WTC11 (cell line): ENCODE measurements at places on chromosomes 13 and 19.

DNA sequence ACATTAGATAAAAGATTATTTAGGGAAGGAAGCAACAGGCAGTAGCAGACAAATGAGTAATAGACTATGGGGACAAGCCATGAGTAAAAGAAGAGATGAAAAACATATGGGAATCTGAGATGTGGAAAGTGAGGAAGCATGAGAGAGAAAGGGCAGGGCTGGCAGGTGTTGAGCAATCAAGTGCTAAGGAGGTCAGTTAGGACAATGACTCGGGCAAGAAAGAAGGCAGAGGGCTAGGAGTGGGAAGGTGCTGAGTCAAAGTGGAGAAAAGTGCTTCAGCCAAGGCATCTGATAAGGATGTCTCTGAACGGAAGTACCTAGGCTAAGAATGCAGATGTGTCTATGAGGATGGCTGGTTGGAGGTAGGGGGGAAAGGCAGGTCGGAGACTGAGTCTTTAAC, 291.9 kb upstream of the HTR2A start:
- no peak overlapping the region for H3K27ac ChIP-seq
- no peaks in the 10 kb centered on the region for H3K36me3 ChIP-seq
- no peak overlapping the region for H3K4me3 ChIP-seq
- H3K4me1 ChIP-seq = no peaks in the 10 kb centered on the region
- no peaks in the 10 kb centered on the region for H3K27me3 ChIP-seq
- no peak for DNase-seq

DNA sequence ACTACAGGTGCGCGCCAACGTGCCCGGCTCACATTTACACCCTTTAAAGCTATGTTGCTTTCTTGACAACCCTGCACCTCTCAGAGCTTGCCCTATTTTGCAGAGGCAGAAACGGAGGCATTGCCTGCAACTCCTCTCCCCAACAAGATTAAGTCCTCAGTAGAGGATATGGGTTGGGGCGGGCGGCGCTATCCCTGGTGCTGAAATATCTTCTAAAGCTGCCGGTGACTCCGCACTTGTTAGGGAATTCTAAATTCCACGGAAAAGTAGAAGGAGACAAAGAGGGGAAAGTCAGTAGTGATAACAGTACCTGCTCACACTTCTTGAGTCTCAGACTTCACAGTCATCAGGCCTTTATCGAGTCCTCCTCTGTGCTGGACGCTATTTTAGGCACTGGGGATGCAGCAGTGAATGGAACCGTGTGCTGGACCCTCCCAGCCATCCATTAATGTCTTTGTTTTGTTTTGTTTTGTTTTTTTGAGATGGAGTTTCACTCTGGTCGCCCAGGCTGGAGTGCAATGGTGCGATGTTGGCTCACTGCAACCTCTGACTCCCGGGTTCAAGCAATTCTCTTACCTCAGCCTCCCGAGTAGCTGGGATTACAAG, 18.0 kb downstream of the SLC5A5 start:
- no peak overlapping the region for H3K27ac ChIP-seq
- no peak overlapping the region for H3K4me3 ChIP-seq
- peak; percentile 80 for DNase-seq
- H3K27me3 ChIP-seq = peaks cover 16% of the 10 kb centered on the region

GRCh38 chr13:110124201-110124940, 182.6 kb downstream of the COL4A1 start:
- H3K4me3 ChIP-seq = no peak overlapping the region
- H3K27me3 ChIP-seq = peaks cover 6% of the 10 kb centered on the region
- no peak for DNase-seq

GRCh38 chr13:76798037-76798436, 88.2 kb downstream of the KCTD12 start:
- H3K4me1 ChIP-seq = peaks cover 3% of the 10 kb centered on the region; the same call in 1 of the 2 replicates
- no peaks in the 10 kb centered on the region for H3K36me3 ChIP-seq
- H3K4me3 ChIP-seq = no peak overlapping the region

DNA sequence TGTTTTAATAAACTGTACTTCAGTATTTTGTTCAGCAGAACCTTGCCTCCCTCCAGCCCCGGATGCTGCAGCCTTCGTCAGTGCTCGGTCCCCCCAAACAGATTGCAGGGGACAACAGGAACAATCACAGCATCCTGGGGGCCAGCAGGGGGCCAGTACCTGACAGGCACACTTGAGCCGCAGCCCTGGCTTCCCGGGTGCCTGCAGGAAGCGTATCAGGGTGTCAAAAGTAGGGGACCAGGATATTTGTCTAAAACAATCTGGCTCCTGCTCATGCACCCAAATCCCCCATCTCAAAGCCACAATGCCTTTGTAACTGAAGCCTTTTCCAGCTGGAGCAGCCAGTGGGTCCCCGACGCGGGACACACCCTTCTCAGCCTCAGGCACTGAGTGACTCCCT, 167.5 kb upstream of the TSHZ3 start:
- H3K4me3 ChIP-seq = no peak overlapping the region
- H3K36me3 ChIP-seq = peaks cover 5% of the 10 kb centered on the region; the same call in 1 of the 2 replicates
- H3K4me1 ChIP-seq = peaks cover 23% of the 10 kb centered on the region
- H3K27me3 ChIP-seq = no peaks in the 10 kb centered on the region; the same call in 1 of the 2 replicates
- peak; percentile 26 for DNase-seq

DNA sequence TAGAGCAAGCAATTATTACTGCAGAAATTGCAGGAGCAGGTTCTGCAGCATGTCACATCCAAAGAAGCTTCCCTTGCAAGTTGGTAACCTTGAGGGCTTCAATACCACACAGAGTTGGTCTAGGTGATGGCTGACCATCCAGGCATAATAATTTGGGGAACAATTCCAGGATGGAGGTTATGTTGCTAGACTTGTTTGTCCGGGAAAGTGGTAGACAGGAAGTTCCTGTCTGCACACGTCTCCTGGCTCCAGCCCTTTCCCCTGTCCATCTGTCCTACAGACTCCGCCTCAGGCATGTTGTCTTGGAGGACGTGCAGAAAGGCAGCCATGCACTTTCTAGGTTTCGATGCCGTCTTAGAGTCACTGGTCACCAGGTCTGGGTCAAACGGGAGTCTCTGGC, 26.0 kb downstream of the DPRX start:
- no peak overlapping the region for H3K4me3 ChIP-seq
- H3K27ac ChIP-seq = no peak overlapping the region
- DNase-seq = no peak
- peaks cover 35% of the 10 kb centered on the region for H3K36me3 ChIP-seq
- H3K4me1 ChIP-seq = peaks cover 38% of the 10 kb centered on the region
- peaks cover 8% of the 10 kb centered on the region for H3K27me3 ChIP-seq

DNA sequence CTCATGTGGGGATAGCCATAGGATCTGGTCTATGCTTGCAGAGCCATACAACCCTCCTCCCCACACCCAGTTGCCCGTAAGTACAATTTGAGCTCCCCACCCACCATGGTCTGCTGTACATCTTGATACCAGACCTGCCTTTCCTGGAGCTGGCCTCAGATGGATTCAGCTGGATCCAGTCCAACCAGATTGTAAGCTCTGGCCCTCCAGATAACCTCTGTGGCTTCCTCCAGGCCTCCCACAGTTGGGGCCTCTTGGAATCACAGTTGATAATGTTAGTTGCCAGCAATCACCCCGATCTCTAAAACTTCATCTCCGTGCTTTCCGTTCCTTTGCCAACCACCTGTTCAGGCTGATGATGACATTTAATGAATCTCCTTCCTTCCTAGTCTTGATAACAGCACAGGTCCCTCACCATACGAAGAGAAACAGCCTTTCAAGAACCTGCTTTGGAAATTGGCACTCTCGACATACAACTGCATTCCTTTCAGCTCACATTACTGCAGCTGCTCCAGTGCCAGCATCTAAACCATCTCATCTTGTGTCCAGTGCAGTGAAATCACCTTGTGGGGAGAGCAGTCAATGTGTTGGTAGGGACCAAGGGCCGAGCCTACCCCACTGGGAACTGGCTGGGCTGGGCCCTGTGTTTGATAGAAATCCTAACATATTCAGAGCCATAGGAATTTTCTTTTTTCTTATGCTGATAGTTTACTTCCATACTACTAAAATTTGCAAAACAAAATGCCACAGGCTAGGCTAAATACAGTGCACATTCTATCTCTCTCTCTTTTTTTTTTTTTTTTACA, 15.1 kb upstream of the FOXO1 start:
- peak overlapping the region; percentile 47 for H3K4me3 ChIP-seq
- no peak for DNase-seq
- peaks cover 27% of the 10 kb centered on the region for H3K27me3 ChIP-seq
- H3K4me1 ChIP-seq = peaks cover 38% of the 10 kb centered on the region
- peak overlapping the region; percentile 86 for H3K27ac ChIP-seq

DNA sequence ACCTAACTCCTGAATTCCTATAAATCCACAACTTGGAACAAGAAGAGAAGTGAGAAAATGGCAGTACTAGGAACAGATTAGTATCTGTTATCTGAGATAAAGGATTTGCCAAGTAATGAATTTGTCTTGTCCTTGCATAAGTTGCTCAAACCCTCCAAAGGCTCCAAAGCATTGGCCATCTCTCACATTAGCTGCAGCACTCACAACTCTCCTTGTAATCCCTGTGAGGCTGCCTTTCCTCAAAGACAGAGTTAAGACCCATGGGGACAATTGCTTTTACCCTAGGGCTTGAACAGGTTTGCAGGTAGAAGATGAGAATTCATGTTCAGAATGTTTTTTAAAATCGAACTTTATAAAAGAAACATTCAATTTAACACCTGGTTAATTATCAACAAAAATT, 1702.2 kb downstream of the EFNB2 start:
- H3K27ac ChIP-seq = no peak overlapping the region
- H3K27me3 ChIP-seq = no peaks in the 10 kb centered on the region; the same call in 1 of the 2 replicates
- H3K4me3 ChIP-seq = no peak overlapping the region
- H3K36me3 ChIP-seq = no peaks in the 10 kb centered on the region

- H3K4me3 ChIP-seq = peak within 1 kb of the TSS; percentile 83
- DNase-seq = no peak
- peak within 1 kb of the TSS; percentile 80 for H3K27ac ChIP-seq
- H3K36me3 ChIP-seq = no peaks in the 10 kb centered on the region; the same call in 1 of the 2 replicates
These were observed at the start of gene MCF2L for GRCh38 chr13:112968910-112969691. MCF2L (plus strand) TSS chr13:112969214; CDS start chr13:112969380, 166 bp downstream.

DNA sequence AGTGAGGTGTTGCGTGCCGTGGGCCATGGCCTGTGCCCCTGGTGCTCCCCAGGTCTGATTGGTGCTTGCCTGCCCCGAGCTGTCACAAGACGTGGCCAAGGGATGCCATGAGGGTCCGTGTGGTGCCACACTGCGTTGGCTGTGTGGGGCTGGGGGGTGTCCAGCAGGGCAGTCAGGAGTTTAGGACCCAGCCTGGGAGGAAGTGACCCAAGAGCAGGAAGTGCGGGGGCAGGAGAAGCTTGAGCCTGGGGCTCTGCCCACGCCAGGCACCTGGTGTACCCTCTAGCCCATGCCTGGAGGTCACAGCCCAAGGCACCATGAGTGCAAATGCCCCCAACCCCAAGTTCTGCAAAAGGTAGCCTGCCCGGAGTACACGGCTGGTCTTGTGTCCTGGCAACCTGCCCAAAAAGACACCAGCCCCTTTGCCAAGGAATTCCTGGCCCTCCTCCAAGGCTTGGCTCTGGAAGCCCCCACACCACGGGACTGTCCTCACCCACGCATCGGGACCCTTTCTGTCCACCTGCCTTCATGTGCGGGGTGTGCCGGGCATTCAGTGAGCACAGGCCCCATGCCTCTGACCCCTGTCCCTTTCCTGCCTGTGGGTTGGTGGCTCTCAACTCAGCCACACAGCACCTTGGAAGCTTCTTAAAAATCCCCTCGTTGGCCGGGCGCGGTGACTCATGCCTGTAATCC, 24.9 kb downstream of the MPND start:
- peaks cover 3% of the 10 kb centered on the region; the same call in 1 of the 2 replicates for H3K36me3 ChIP-seq
- no peak overlapping the region for H3K4me3 ChIP-seq
- peaks cover 15% of the 10 kb centered on the region for H3K4me1 ChIP-seq
- H3K27ac ChIP-seq = peak overlapping the region; percentile 64; the same call in 1 of the 2 replicates

GRCh38 chr19:15640294-15640903, at the start of gene CYP4F3:
CYP4F3 (plus strand) TSS chr19:15640897; CDS start chr19:15641416, 519 bp downstream.
- H3K4me1 ChIP-seq = no peaks in the 10 kb centered on the region
- no peak within 1 kb of the TSS for H3K27ac ChIP-seq
- no peak within 1 kb of the TSS for H3K4me3 ChIP-seq
- H3K36me3 ChIP-seq = peaks cover 59% of the 10 kb centered on the region
- H3K27me3 ChIP-seq = peaks cover 12% of the 10 kb centered on the region

- no peaks in the 10 kb centered on the region for H3K27me3 ChIP-seq
- H3K4me3 ChIP-seq = peak overlapping the region; percentile 37
- peak overlapping the region; percentile 92 for H3K27ac ChIP-seq
- H3K36me3 ChIP-seq = peaks cover 60% of the 10 kb centered on the region
- no peak for DNase-seq
These were observed 5.2 kb downstream of the TRIP10 start for GRCh38 chr19:6744381-6745301.

GRCh38 chr19:50480281-50481111, 3.8 kb upstream of the GARIN5A start:
- peaks cover 9% of the 10 kb centered on the region for H3K27me3 ChIP-seq
- no peak overlapping the region for H3K27ac ChIP-seq
- no peak for DNase-seq
- no peak overlapping the region for H3K4me3 ChIP-seq

- no peak overlapping the region for H3K4me3 ChIP-seq
- no peak for DNase-seq
- H3K36me3 ChIP-seq = no peaks in the 10 kb centered on the region
- H3K27ac ChIP-seq = no peak overlapping the region
- H3K27me3 ChIP-seq = no peaks in the 10 kb centered on the region
These were observed 14.7 kb downstream of the REXO1 start for GRCh38 chr19:1833540-1833939.

DNA sequence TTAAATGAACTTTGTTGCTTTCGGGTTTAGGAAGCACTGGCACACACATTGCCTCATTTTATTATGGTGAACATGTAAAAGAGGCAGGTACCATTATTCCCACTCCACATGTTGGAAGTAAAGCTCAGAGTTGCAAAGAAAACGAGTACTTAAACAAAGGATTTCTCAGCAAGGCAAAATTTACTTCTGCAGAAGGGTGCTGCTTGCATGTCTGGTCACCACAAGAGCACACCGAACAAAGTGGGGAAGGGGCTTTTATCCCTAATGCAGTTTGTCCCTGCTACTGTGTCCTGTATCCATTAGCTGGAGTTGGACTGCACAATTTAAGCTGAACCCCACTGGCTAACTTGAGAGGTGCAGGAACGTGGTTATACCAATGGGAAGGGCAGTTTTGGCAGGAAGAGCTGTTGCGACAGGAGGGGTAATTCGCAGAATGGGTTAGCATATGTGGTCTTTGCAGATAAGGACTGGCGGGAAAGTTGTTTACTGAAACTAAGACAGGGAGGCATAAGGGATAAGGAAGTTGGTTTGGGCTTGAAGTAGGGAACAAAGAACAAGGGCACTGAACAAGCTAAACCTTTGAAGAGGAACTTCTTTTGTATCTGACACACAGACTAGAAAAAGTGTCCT, 545.5 kb downstream of the UQCRFS1 start:
- DNase-seq = no peak
- no peaks in the 10 kb centered on the region for H3K4me1 ChIP-seq
- H3K4me3 ChIP-seq = no peak overlapping the region
- peaks cover 31% of the 10 kb centered on the region for H3K36me3 ChIP-seq

GRCh38 chr13:49781806-49782205, 10.7 kb downstream of the KPNA3 start:
- H3K4me3 ChIP-seq = no peak overlapping the region
- no peak for DNase-seq
- peaks cover 36% of the 10 kb centered on the region for H3K4me1 ChIP-seq
- H3K27ac ChIP-seq = no peak overlapping the region
- no peaks in the 10 kb centered on the region for H3K27me3 ChIP-seq

- H3K27ac ChIP-seq = no peak overlapping the region
- DNase-seq = no peak
- H3K4me1 ChIP-seq = peaks cover 4% of the 10 kb centered on the region
- H3K27me3 ChIP-seq = no peaks in the 10 kb centered on the region
- no peak overlapping the region for H3K4me3 ChIP-seq
These were observed 190.8 kb downstream of the MAB21L1 start for GRCh38 chr13:35285677-35286076.

GRCh38 chr19:42115705-42116104, 16.5 kb downstream of the POU2F2 start:
- H3K27me3 ChIP-seq = peaks cover 4% of the 10 kb centered on the region
- H3K27ac ChIP-seq = no peak overlapping the region
- H3K4me3 ChIP-seq = no peak overlapping the region
